Left ventricle myocardium inferior (tissue), 1 donor: ENCODE measurements at places on chromosomes 2 and 18. TPM values are rescaled to one million over a fixed set of nuclear protein-coding genes. Genes with fewer than 3 reads are reported as not detected.

DNA sequence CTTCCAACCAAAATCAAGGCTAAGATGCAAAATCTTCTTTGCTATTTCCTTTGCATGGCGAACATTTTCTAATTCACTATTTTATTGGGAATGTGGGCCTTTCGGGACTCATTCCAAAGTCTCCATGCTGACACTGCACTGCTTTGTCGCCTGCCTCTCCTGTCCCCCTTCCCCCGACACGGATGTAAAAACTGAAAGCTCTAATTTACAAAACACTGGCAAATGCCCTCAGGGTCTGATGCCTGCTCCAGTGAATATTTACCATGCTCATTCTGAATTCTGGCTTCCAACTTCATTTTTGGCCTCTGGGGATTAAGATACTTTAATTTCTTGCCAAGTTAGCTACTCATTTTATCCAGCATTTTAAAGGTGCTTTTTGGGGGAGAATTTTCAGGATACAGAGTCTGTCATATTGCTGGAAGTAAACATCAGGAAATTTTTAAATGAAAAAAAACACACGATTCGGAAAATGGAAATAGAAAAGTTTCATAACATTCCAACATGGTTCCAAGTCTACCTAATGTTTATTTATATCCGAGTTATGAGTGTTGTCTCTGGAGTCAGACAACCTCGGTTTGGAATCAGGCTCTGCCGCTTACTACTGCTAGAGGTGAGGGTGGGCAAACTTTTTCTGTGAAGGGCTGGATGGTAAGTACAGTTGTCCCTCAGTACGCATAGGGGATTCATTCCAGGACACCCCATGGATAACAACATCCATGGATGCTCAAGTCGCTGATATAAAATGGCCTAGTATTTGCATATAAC is 14.6 kb upstream of the LTBP1 start:
- H3K27me3 ChIP-seq: no peaks in the 10 kb centered on the region
- no peak overlapping the region for H3K4me3 ChIP-seq
- no peaks in the 10 kb centered on the region for H3K4me1 ChIP-seq
- H3K36me3 ChIP-seq: no peaks in the 10 kb centered on the region

MRPS9 gene
- total RNA-seq: 73.2 TPM

DNA sequence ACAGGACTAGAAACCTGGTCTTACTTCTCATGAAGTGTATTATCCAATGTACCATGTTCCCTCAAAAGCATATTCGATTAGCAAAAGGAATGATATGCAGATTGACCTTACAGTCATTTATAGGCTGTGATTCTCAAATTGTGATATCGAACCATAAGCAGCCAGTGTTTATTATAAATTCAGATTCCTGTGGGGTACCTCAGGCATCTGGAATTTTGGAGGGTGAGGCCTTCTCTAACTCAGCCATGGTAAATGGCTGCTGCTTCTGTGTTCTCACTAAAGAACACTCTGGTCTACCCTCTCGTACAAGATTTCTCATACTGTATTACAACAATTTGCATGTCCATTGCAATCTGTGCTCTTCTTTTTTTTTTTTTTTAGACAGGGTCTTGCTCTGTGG is 84.5 kb downstream of the PRPF40A start:
- no peaks in the 10 kb centered on the region for H3K27me3 ChIP-seq
- DNase-seq: no peak
- no peak overlapping the region for H3K4me3 ChIP-seq
- no peak overlapping the region for H3K27ac ChIP-seq
- peaks cover 59% of the 10 kb centered on the region for H3K36me3 ChIP-seq
- no peaks in the 10 kb centered on the region for H3K4me1 ChIP-seq

PMS1 gene
- total RNA-seq: 11.0 TPM

GRCh38 chr2:105521176-105521575 is 122.3 kb upstream of the FHL2 start:
- no peaks in the 10 kb centered on the region for H3K36me3 ChIP-seq
- H3K4me1 ChIP-seq: peaks cover 52% of the 10 kb centered on the region
- H3K4me3 ChIP-seq: no peak overlapping the region
- no peak for DNase-seq

DNA sequence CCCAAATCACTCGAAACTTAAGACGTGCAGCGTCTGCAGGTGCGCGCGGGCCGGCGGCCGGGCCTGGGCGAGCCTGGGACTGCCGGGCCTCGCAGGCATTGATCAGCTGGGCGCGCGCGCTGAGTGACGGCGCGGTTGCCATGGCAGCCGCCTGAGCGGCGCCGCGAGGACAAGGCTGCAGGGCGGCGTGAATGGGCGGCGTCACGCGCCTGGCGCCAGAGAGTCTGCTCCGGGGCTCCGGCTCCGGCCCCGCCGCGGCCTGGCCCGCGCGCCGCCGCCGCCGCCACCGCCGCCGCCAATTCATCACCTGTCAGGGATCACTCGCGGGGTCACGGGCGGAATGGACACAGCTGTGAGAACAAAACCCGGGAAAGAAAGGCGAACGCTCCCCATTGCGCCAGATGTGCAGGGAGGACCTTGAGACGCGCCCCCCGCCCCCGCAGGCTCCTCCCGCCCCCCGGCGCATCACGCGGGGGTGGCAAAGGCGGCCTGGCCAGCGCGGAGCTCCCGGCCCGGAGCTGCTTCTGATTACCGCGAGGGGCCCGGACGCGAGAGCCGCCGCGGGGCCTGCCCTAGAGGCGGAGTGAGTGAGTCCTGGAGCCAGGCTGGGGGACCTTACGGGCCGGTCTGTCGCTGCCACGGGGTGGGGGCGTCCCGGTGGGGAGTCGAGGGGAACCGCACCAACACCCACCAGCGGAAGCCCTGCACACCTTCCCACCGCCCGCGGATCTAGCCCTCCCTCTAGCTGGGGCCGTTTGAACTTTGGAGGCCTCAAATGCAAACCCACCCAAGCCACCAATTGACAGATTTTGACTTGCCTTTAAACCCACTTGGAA is 2.9 kb upstream of the ID2 start:
- H3K4me1 ChIP-seq: peaks cover 73% of the 10 kb centered on the region
- DNase-seq: peak; percentile 96
- H3K4me3 ChIP-seq: peak overlapping the region; percentile 81
- H3K36me3 ChIP-seq: no peaks in the 10 kb centered on the region
- H3K27ac ChIP-seq: peak overlapping the region; percentile 100
- no peaks in the 10 kb centered on the region for H3K27me3 ChIP-seq

DNA sequence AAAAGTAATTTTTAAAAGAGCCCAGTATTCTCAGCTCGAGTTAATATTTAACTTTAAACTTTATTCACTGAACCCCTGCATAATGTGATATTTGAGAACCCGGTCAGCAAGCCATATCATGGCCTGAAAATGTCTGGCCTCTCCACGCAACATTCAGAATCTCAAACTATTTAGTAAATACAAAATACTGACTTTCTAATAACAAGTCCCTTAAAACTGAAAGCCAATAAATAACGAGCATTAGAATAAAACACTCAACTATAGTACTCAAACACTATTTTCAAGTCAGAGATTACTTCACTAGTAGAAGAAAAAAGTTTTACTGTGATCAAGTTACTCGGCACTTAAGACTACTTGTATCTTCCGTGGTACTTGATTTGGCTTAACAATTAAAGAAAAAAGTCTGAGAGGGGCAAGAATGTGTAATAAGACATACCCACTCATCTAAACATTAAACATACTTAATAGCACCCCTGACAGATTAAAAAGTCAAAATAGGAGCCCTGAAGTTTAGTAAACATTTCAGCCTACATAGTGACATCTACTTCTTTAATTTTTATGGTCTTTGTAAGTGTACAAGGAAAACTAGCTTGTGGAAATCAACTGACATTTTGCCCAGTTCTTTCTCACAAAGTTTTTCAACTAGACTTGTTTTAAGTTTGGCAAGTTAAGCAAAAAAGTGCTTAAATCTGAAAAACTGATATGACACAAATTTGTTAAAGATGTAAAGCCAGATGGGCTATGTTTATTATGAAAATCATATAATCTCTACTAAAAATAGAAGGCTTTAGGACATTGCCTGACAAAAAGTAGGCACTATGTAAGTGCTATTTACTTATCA is 38.2 kb downstream of the RTN4 start:
- H3K4me3 ChIP-seq: no peak overlapping the region
- H3K36me3 ChIP-seq: no peaks in the 10 kb centered on the region
- no peak for DNase-seq
- no peaks in the 10 kb centered on the region for H3K27me3 ChIP-seq

DNA sequence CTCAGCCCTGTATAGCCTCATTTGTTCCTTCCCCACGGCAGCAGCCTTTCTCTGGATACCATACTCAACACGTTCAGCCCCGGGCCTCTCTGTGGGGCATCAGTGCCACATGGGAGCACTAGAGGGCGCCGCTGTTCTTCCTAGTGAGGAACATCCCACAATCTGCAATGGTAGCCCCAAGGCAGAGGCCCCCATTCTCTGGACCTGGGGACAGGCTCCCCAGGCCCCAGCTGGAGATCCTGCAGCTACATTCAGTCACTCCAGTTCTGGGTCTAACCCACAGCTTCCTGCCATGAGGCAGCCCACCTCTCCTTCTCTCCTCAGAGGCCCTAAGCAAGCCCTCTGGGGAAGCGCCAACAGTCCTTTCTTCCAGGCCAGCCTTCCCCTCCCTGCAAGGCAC is 14.2 kb upstream of the SFXN5 start:
- H3K36me3 ChIP-seq: peaks cover 25% of the 10 kb centered on the region
- no peaks in the 10 kb centered on the region for H3K27me3 ChIP-seq
- no peak overlapping the region for H3K27ac ChIP-seq
- DNase-seq: peak; percentile 84

SCN3A gene
- total RNA-seq: 0.99 TPM

DNA sequence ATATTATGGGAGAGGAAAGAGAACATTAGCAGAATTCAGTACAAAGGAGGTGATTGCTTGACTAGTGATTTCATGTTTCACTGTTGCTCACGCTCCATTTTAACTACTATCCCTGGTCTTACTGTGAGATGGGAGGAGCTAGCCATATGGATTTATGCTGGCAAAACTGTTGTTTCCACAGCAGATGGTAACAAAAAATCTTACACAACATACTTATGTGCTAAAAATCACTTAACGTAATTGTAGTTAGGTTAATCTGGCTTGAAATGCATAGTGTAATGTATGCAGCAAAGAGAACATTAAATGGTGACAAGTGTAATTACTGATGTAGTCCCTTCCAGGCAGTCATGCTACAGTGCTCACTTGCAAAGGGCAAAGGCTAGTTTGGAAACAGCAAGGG is 155.6 kb upstream of the LYPD1 start:
- H3K4me1 ChIP-seq: no peaks in the 10 kb centered on the region
- DNase-seq: no peak
- no peak overlapping the region for H3K4me3 ChIP-seq
- H3K27me3 ChIP-seq: no peaks in the 10 kb centered on the region
- H3K36me3 ChIP-seq: no peaks in the 10 kb centered on the region

TAF4B gene
- total RNA-seq: 1.1 TPM

ITGB1BP1 gene
- 75.6 TPM for total RNA-seq

DNA sequence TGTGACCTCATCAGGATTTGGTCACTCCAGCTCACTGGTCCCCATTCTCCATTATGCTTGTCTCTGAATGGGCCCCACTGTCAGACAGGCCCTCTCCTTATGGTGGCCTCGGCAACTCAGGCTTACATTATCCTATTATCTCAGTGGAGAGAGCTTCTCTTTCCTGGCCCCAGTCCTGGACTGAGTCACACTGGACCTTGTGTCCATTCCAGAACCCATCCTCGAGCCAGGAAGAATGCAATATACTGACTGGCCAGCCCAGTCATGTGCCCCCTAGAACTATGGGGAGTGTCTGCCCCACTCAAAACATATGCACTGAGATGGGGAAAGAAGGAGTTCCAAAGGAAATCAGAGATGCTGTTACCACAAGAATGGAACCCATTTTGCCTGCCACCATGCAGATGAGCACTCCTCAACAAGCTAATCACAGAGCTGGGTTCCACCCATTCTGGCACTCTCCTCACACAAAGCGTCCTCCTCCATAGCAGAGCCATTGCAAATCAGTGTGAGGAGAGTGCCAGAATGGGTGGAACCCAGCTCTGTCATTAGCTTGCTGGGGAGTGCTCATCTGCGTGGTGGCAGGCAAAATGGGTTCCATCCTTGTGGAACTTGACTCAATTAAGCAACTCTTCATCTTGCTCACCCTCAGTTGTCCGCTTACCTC is 71.9 kb downstream of the CHRNA1 start:
- no peak overlapping the region for H3K27ac ChIP-seq
- no peaks in the 10 kb centered on the region for H3K36me3 ChIP-seq
- H3K4me1 ChIP-seq: no peaks in the 10 kb centered on the region
- H3K4me3 ChIP-seq: no peak overlapping the region
- no peak for DNase-seq

CD28 gene
- total RNA-seq: 0.77 TPM

HOXD12 gene
- not detected for total RNA-seq

GRCh38 chr2:29530281-29530680 is 391.1 kb downstream of the ALK start:
- no peak overlapping the region for H3K27ac ChIP-seq
- H3K27me3 ChIP-seq: peaks cover 64% of the 10 kb centered on the region
- no peak for DNase-seq

- peaks cover 54% of the 10 kb centered on the region for H3K36me3 ChIP-seq
- H3K4me3 ChIP-seq: no peak overlapping the region
- H3K4me1 ChIP-seq: peaks cover 3% of the 10 kb centered on the region
These were observed 62.4 kb downstream of the RALBP1 start for GRCh38 chr18:9537677-9538076.

DNA sequence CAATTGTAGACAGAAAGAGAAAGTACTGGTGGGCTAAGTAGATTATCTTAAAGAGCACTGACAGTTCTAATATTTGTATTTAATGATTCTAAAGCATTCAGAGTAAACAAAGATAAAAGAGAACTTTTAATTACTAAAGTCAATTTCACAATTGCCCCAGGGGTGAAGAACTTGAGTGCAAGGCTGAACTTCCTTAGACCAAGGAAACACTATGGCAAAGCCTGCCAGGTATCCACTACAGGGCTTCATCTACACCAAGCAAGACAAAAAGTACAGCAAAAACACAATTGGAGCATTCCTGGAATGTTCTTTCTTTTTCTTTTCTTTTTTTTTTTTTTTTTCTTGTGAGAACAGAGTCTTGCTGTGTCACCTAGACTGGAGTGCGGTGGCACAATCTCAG is 46.9 kb upstream of the NDUFV2 start:
- peaks cover 9% of the 10 kb centered on the region for H3K4me1 ChIP-seq
- H3K36me3 ChIP-seq: no peaks in the 10 kb centered on the region
- H3K27me3 ChIP-seq: no peaks in the 10 kb centered on the region
- H3K4me3 ChIP-seq: no peak overlapping the region
- no peak for DNase-seq
- no peak overlapping the region for H3K27ac ChIP-seq

GRCh38 chr2:190451561-190452176 is 43.5 kb downstream of the MFSD6 start:
- no peak overlapping the region for H3K4me3 ChIP-seq
- DNase-seq: no peak
- no peaks in the 10 kb centered on the region for H3K36me3 ChIP-seq
- no peak overlapping the region for H3K27ac ChIP-seq
